ENCODE measurements at places on chromosomes 2 and 18. TPM values are rescaled to one million over a fixed set of nuclear protein-coding genes. Genes with fewer than 3 reads are reported as not detected.

Gene C18orf32
- 14.5 TPM for total RNA-seq

Gene LYG1
- total RNA-seq: 0.14 TPM

Gene ARMC9
- total RNA-seq: 2.3 TPM

Gene STPG4
- total RNA-seq: 0.25 TPM

Gene PLEKHA3
- total RNA-seq: 6.3 TPM

Gene GALNT14
- total RNA-seq: 2.0 TPM

Gene NHEJ1
- 11.8 TPM for total RNA-seq

Gene TSN
- 18.3 TPM for total RNA-seq

Gene POTEC
- total RNA-seq: not detected

Gene LONRF2
- total RNA-seq: 3.7 TPM

Gene PPP1R1C
- total RNA-seq: 5.4 TPM

Gene CAB39
- 37.6 TPM for total RNA-seq

Gene GAD1
- 0.19 TPM for total RNA-seq

Gene NETO1
- not detected for total RNA-seq

- H3K4me1 ChIP-seq: no peaks in the 10 kb centered on the region
- H3K4me3 ChIP-seq: no peak overlapping the region
- no peak for DNase-seq
- H3K27me3 ChIP-seq: no peaks in the 10 kb centered on the region
Measured at GRCh38 chr18:51430538-51430937, 233.1 kb upstream of the MEX3C start.

DNA sequence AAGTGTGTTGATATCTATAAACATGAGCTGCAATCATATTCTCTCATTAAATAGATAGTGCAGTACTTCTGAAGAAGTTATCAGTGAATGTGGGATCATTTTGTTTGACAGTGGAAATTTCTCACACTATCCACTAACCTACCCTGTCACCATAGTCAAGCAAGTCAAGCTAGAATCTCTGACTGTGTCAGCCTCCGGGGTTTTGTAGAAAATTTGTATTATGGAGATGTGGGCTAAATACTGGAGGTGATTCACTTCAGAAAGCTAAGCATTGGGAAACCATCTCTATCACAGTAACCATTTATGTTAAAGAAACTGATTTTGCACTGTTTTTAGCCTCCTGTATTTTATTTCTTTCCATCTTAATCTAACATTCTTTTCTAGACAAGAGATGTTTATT lies 126.6 kb upstream of the CREB1 start:
- no peak for DNase-seq
- H3K36me3 ChIP-seq: no peaks in the 10 kb centered on the region
- peaks cover 3% of the 10 kb centered on the region for H3K4me1 ChIP-seq
- H3K4me3 ChIP-seq: no peak overlapping the region
- no peak overlapping the region for H3K27ac ChIP-seq

DNA sequence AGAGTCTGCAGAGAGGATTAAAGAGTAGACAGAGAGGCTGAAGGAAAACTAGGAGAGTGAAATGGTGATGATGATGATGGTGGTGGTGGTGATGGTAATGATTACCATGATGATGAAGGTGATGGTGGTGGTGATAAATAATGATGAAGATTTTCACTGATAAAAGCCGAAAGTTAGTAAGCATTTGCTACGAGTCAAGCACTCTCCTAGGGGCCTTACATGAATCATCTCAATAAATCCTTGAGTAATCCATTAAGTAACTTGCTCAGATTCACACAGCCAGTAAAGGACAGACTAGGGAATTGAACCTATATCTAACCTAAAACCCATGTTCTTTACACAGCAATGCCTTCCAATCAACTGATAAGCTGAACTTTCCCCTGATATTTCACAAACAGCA lies 106.7 kb upstream of the PGAP1 start:
- no peak overlapping the region for H3K4me3 ChIP-seq
- no peaks in the 10 kb centered on the region for H3K4me1 ChIP-seq
- no peak for DNase-seq
- H3K36me3 ChIP-seq: no peaks in the 10 kb centered on the region
- no peak overlapping the region for H3K27ac ChIP-seq

DNA sequence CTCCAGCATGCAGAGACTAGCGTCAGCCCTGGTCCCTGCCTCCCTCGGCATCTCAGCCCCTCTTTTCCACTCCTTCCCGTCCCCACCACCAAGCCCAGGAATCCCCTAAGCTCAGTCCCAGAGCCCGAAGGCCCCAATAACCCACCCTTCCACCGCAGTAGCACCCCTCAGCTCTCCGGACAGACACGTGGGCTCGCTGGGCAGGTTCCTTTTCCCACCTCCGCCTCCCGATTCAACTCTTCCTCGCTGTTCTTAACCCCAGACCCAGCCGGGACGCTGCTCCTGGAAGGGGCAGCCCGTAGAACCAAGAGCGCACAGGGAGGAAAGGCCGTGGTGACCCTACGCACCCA lies 1.4 kb downstream of the IHH start:
- no peak for DNase-seq
- H3K27me3 ChIP-seq: peaks cover 3% of the 10 kb centered on the region
- H3K27ac ChIP-seq: peak overlapping the region; percentile 75
- H3K4me1 ChIP-seq: peaks cover 19% of the 10 kb centered on the region
- H3K4me3 ChIP-seq: peak overlapping the region; percentile 53

DNA sequence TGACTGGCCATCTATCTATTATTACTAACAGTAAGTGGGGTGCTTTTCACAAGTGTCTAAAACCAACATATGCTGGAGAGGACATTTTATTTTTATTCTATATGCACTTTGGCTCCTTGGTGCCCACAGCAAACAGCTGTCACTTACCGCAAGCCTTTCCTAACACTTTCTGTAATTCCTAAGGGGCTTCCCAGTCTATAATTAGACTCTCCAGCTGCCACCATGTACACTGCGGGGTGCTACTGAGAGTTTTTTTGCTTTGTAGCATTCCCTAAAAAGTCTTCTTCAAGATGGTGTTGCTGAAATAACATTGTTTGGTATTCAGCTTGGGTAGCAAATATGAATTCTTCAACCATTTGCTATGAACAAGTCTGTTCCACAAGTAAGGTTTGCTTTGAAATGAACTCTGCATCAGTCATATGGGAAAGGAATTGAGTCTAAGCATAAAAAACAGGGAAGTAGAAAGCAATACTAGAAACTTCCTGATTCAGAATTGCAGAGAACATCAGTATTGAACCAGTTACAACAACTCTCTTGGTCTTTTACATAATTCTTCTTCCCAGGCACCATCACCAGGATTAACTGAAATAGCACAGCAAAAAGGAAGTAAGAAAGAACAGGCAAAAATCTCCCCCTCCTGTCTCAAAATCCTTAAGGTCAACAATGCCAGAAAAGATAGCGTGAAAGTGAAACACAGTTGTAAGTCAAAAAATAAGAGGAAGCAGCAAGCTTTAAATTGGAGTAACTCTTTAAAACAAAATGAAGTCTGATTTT lies 28.6 kb downstream of the EPB41L3 start:
- no peak overlapping the region for H3K27ac ChIP-seq
- no peaks in the 10 kb centered on the region for H3K4me1 ChIP-seq
- DNase-seq: no peak

DNA sequence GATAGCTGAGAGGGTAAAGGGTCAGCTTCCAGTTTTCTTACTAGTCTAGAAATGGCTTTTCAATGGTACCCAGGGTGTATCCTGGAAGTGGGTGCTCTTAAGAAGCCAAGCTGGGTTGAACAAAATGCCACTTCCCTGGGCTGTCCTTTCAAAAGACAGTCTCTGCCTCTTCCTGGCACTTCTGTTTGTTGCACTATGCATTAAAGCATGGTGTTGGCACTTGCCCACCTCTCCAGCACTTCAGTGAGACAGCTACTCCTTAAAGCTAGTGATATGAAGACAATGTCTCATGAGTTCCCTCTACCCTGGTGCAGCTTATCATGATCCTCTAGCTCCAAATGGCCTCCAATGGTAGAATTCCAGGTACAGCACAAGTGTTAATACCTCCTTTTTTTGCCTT lies 74.3 kb upstream of the IGFBP5 start:
- H3K36me3 ChIP-seq: no peaks in the 10 kb centered on the region
- no peak overlapping the region for H3K4me3 ChIP-seq
- no peaks in the 10 kb centered on the region for H3K27me3 ChIP-seq
- no peaks in the 10 kb centered on the region for H3K4me1 ChIP-seq
- no peak overlapping the region for H3K27ac ChIP-seq
- no peak for DNase-seq

GRCh38 chr2:23487735-23488492 lies 102.9 kb downstream of the KLHL29 start:
- H3K4me1 ChIP-seq: no peaks in the 10 kb centered on the region
- DNase-seq: no peak
- H3K36me3 ChIP-seq: no peaks in the 10 kb centered on the region
- no peak overlapping the region for H3K4me3 ChIP-seq
- no peaks in the 10 kb centered on the region for H3K27me3 ChIP-seq

DNA sequence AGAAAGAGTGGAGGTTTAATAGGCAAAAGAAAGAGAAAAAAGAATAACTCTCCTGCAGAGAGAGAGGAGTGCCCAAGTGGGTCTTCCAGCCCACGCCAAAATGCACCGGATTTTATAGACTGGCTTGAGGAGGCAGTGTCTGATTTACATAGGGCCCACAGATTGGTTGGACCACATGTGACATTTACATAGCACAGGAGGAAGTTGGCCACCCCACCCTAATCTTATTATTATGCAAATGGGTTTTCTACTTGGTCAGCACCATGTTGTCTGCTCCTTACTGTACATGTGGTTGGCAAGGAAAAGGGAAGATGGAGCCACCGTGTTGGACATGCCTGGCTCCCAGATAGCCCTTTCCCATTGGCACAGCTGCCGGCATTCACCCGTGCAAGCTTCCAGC lies 56.8 kb downstream of the SP110 start:
- no peak overlapping the region for H3K4me3 ChIP-seq
- H3K36me3 ChIP-seq: no peaks in the 10 kb centered on the region
- no peaks in the 10 kb centered on the region for H3K27me3 ChIP-seq

DNA sequence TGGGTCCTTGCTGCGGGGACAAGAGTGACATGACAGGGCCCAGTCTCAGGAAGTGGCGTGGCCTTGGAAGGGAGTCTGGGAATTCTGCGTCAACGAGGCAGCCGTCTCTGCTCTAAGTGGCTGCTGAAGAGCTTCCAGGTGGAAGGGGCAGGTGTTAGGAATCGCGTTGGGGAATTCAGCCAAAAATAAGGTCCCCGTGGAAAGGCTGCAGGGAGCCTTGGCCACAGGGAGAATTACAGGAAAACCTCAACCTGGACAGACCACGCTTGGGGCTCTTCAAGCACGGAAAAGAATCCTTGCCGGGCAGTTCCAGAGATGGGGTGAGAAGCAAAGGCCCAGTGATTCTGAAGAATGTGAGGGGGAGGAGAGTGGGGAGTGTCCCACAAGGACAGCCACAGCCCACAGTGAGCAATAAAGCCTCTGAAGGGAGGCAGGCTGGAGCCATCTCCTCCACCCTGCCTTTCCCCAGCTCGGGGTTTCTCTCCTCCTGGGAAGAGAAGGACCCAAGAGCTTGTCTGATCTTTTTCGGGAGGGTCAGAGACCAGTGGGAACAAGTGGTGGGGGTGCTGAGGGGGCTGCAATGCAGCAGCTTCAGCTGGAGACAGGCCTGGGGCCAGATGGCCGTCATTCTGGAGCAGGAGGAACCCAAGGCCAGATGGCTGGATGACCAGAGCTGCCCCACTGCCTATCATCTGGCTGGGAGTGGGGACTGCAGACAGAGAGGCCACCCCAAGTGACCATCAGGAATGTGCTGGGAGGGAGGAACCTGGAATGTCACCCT lies 106.4 kb upstream of the SMAD2 start:
- no peak overlapping the region for H3K27ac ChIP-seq
- DNase-seq: no peak
- no peaks in the 10 kb centered on the region for H3K36me3 ChIP-seq
- no peaks in the 10 kb centered on the region for H3K27me3 ChIP-seq
- no peak overlapping the region for H3K4me3 ChIP-seq

DNA sequence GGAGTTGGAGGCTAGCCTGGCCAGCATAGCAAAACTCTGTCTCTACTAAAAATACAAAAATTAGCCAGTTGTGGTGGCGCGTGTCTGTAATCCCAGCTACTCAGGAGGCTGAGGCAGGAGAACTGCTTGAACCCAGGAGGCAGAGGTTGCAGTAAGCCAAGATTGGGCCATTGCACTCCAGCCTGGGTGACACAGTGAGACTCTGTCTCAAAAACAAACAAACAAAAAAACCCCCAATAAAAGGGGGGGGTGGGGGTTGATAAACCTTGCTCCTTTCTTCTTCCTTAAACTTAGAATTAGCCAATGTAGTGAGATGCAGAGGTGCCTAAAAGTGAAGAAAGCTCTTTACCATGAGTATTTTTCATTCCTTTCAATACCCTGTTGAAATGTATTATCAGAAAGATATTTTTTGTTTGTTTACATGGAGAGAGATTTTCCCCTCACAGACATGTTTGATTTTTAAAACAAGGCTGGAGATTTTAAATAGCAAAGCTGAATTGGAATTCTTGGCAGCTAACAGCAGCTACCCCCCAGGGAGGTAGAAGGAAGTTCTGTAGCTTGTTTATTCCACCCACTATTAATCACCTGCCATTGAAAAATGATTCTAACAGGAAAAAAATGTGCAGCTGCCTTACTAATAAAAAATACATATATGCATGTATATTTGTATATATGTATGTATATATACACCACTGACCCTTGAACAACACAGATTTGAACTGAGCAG lies 48.6 kb downstream of the GYPC start:
- H3K4me3 ChIP-seq: no peak overlapping the region
- no peaks in the 10 kb centered on the region for H3K27me3 ChIP-seq
- no peak for DNase-seq
- H3K36me3 ChIP-seq: no peaks in the 10 kb centered on the region

GRCh38 chr2:191870744-191871143 lies 23.9 kb upstream of the CAVIN2 start:
- H3K4me1 ChIP-seq: no peaks in the 10 kb centered on the region
- no peak overlapping the region for H3K27ac ChIP-seq
- H3K4me3 ChIP-seq: no peak overlapping the region

GRCh38 chr2:200219309-200220113 lies 87.0 kb upstream of the SPATS2L start:
- peaks cover 56% of the 10 kb centered on the region for H3K4me1 ChIP-seq
- H3K4me3 ChIP-seq: no peak overlapping the region
- DNase-seq: no peak

- H3K27ac ChIP-seq: no peak overlapping the region
- no peaks in the 10 kb centered on the region for H3K27me3 ChIP-seq
- DNase-seq: no peak
Measured at GRCh38 chr2:97999536-97999935, 3.8 kb upstream of the TMEM131 start.

DNA sequence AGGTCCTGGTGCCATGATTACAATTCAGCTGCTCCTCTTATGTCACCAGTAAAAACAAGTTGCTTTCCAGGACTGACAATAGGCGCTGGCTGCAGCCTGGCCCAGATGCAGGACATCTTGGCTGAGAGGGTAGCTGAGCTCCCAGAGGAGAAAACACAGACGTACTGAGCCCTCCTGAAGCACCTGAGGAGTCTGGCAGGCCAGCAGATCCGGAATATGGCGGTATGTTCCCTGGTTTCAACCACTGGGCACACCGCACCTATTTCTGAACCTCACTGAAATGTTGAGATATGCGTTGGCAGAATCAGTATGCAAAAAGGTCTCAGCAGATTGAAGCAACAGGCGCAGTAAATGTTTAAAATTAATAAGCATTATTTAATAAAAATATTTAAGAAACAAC lies 73.1 kb upstream of the BZW1 start:
- H3K4me1 ChIP-seq: peaks cover 17% of the 10 kb centered on the region
- no peaks in the 10 kb centered on the region for H3K27me3 ChIP-seq
- H3K4me3 ChIP-seq: no peak overlapping the region
- DNase-seq: no peak
- H3K36me3 ChIP-seq: no peaks in the 10 kb centered on the region

Data from liver (tissue), 10 donors.